ENCODE measurements at places on chromosomes 11 and 22. TPM values are rescaled to one million over a fixed set of nuclear protein-coding genes. Genes with fewer than 3 reads are reported as not detected.

DNA sequence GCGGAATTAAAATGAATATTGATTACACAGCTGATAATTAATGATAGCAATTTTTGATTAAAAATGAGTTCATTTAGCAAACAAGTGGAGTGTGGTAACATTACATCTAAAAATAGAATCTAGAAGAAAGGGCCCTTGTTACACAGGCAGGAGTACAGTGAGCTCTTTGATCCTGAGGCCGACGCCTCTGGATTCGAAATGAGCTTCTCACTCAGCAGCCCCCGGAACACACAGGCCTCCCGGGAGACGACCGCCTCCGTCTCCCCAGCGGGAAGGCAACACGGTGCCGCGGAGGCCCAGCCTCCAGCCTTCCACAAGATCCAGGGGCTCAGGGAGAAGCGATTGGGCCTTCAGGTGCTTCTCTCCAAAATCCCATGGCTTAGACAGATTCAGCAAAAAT, 379.1 kb downstream of the BRD1 start:
- H3K27ac ChIP-seq: no peak overlapping the region

DNA sequence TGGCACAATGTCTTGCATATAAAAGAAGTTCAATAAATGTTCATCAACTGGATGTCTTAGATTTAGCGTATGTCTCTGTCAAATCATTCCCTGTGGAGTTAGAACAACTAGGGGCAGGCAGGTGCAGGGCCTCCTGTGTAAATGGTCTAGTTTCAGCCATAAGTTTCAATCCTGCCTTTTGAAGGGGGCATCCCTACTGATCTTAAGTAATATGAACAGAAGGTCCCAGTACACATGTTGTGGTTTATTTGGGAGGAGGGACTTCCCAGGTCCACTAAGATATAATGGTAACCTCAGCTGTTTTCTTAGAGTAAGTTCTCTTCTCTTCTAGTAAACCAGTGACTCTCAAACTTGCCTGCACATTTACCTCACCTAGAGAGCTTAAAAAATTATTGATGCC, 19.8 kb downstream of the TTC12 start:
- peaks cover 31% of the 10 kb centered on the region for H3K36me3 ChIP-seq
- H3K4me3 ChIP-seq: no peak overlapping the region
- no peaks in the 10 kb centered on the region for H3K27me3 ChIP-seq
- H3K27ac ChIP-seq: no peak overlapping the region
- no peaks in the 10 kb centered on the region for H3K4me1 ChIP-seq

GRCh38 chr22:20653795-20654342, 120.0 kb upstream of the SERPIND1 start:
- no peak overlapping the region for H3K27ac ChIP-seq
- H3K4me3 ChIP-seq: no peak overlapping the region
- no peaks in the 10 kb centered on the region for H3K36me3 ChIP-seq

DNA sequence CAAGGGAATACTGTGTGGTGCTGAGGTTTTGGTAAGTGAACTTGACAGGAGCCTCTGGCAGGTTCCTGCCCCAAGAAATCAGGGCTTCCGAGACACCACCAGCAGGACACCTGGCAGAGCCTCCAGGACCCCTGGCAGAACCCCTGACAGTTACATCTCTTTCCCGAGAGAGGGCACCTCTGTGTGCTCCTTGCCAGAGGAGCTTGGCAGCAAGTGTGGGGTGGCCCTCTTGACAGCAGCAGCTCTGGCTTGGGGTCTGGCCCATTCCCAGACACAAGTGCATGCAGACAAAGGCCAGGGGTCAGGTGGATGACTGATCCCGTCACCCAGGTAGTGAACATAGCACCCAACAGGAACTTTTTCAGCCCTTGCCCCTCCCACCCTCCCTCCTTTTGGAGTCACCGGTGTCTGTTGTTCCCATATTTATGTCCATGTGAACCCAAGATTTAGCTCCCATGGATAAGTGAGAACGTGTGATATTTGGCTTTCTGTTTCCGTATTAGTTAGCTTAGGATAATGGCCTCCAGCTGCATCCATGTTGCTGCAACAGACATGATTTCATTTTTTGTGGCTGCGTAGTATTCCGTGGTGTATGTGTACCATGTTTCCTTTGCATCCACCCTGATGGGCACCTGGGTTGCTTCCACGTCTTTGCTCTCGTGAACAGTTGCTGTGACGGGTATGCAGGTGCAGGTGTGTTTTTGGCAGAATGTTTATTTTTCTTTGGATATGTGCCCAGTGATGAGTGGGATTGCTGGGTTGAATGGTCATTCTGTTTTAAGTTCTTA, 21.2 kb upstream of the OSBPL5 start:
- no peak overlapping the region for H3K4me3 ChIP-seq
- H3K27ac ChIP-seq: no peak overlapping the region
- no peak for DNase-seq
- peaks cover 17% of the 10 kb centered on the region for H3K27me3 ChIP-seq
- no peaks in the 10 kb centered on the region for H3K36me3 ChIP-seq
- no peaks in the 10 kb centered on the region for H3K4me1 ChIP-seq

The TYR gene
- total RNA-seq: not detected

The CCS gene
- total RNA-seq: 25.8 TPM

The RFPL2 gene
- not detected for total RNA-seq

The CSNK2A3 gene
- total RNA-seq: 2.2 TPM

The RAB36 gene
- total RNA-seq: 8.8 TPM

The CELSR1 gene
- 69.2 TPM for total RNA-seq
